ENCODE measurements at places on chromosomes 13 and 19. TPM values are rescaled to one million over a fixed set of nuclear protein-coding genes. Genes with fewer than 3 reads are reported as not detected.
A peak's percentile ranks its signal among the peaks of the same experiment; 100 is the strongest.

DNA sequence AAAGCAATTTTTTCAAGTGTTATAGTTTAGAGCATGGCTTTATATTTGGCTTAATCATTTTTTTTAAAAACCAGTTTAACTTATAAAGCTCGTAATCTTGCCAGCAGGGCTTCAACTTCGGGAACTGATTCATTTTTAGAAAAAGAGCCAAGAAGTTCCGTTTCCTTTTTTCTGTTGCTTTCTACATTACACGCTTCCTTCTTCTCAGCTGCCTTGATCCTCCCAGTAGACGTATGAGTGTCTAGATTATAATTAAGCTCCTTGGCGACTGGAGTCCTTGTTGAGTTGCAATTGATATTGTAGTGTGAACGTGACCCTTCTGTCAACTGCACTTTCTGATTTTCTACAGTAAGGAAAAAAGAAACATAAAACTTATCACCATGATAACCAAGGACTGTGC lies 497.2 kb downstream of the DIAPH3 start:
- DNase-seq: no peak

DNA sequence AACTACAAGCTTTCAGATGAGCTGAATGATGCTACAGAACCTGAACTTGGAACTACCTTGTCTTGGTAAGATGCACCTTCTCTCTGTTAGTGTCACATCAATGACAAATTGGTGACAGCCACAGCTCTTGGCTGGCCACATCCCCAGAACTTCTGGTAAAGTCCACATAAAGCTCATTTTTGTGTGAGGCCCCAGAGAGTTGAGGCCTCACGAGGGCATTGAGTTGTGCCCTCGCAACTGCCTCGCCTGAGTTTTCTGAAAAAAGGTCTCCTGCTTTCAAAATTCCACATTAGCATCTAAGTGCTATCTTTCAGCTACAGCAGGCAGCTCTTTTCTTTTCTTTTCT lies 42.6 kb downstream of the MRPL57 start:
- no peak for DNase-seq

DNA sequence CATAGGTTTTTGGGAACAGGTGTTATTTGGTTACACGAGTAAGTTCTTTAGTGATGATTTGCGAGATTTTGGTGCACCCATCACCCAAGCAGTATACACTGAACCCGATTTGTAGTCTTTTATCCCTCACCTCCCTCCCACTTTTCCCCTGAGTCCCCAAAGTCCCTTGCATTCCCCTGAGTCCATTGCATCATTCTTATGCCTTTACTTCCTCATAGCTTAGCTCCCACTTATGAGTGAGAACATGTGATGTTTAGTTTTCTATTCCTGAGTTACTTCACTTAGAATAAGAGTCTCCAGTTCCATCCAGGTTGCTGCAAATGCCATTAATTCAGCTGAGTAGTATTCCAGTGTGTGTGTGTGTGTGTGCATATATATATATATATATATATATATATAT lies 97.2 kb upstream of the EDNRB start:
- DNase-seq: no peak

- peak; percentile 53 for DNase-seq
These were observed 106.1 kb downstream of the ABCC4 start for GRCh38 chr13:95195146-95195545.

- DNase-seq: no peak
These were observed 86.1 kb downstream of the KLF12 start for GRCh38 chr13:74047931-74048600.

DNA sequence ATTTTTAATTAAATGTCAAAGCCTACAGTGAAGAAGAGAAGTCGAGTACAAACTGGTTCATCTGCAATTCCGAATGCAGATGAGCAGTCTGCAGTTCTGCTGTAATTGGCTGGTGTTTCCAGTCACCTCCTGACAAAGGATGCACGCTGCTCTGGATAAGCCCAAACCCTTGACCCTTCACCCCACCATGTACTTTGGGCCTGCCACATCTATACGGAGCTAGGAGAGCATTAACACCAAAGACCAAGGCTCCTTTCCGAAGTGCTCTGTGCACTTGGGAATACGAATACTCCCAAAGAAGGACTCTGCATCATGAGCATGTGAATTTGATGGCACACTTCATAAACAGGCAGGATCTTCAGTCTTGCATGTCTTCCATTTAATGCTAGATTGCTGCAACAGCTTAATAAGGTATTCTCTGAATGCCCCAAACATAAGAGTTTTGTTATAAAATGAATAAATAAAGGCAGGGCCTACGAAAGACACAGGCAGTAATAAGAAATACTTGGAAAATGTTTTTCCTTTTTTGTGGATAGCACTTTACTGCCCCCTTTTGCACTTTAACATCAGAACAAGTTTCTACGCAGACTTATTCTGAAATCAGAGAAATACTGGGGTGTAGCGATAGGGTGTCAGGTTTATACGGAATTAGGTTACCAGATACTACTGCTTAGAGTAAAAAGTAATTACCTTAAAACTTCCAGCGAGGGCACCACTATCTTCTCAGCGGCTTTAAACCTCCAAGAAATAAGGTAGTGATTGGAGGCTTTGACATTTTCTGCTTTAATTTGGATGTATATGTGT lies 15.0 kb downstream of the EFNB2 start:
- no peak for DNase-seq

DNA sequence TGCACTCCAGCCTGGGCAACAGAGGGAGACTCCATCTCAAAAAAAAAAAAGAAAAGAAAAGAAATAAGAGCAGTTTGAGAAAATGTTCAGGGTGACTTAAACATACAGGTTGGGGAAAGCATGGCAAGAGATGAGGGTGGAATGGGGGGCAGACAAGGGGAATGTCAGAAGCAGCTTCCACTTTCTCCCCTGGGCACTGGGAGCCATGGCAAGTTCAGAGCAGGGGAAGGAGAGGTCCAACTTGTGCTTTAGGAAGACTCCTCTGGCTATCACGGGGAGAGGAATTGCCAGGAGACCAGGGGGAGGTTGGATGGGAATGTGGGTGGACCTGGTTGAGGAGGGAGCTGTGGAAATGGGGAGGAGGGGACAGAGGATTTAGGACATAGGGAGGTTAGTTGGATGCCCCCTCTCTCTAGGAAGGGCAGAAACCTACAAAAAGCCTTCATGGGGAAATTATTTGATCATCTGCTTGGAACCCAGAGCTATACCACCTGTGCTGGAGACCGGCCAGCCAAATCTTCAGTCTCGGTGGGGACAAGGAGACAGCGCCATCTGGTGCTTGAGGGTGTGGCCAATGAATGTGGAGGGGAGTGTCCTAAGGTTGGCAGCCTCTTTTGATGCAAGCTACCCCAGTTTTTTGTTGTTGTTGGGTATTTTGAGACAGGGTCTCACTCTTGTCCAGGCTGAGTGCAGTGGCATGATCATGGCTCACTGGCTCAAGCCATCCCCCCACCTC lies 7.3 kb upstream of the STRN4 start:
- peak; percentile 54 for DNase-seq

DNA sequence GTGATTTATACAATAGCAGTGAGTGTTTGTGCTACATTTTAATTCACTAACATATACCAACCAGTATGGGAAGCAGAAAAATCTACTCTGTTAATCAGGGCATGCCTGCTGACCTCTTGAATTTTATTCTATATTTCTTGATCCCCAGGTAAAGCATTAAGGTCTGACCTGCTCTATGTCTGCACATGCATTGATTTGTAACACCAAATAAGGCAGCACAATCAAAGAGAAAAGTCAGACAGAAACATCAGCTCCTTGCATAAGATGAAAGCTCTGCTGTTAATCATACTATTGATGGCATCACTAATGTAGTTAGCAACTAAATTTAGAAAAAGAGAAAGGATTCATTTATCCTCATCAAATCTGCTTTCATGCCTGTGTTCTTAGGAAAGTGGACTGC lies 2744.8 kb upstream of the PCDH20 start:
- no peak for DNase-seq

ZNF497 gene
- 3.4 TPM for total RNA-seq

PPAN gene
- 33.2 TPM for total RNA-seq

DNA sequence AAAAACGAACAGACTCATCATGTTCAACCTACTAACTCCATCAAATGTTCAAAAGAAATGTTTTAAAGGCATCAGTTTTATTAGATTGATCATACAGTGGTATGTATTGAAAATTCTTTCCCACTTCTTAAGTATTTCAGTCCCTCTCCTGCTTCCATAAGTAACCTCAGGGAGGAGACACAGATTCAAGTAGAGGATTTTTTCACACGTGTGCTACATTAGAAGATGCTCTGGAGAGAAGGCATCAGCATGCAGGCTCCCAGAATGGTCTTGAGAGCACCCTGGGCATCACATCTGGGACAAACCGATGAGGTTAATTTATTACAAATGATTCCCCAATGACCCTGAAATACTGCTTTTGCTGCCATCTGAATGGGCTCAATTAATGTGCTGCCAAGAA lies 3.6 kb downstream of the GPR12 start:
- DNase-seq: no peak

CLEC17A gene
- total RNA-seq: not detected

DNA sequence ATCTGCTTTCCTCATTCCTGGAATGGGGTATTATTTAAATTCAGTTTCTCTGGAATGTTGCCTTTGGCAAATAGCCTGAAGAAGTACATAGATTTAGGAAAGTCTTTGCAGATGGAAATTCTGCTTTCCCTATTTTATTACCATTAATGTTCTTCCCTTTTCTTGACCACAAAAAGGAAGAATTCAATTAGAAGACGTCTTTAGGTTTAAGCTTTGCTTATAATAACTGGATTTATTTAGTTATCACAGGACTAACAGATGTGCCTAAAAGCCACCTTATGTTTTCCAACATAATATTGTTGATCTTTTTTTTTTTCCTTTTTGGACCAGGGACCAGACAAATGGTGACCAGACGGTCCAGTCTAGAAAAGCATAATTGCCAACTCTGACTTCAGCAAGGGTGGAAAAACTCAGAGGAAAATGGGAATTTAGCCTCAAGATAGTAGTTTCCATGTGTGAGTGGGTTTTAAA lies 210.1 kb upstream of the SPRY2 start:
- DNase-seq: no peak

All from adrenal gland (tissue), 19 donors.